HS-5 (cell line): ENCODE measurements at places on chromosomes 12 and 14.
A peak's percentile ranks its signal among the peaks of the same experiment; 100 is the strongest.

GRCh38 chr14:26966908-26967307 lies 369.1 kb upstream of the NOVA1 start:
- DNase-seq, result no peak

GRCh38 chr14:39430762-39431415 lies 1.3 kb downstream of the FBXO33 start:
- DNase-seq, result no peak

GRCh38 chr14:25067600-25067999 lies 17.7 kb upstream of the STXBP6 start:
- DNase-seq, result no peak

DNA sequence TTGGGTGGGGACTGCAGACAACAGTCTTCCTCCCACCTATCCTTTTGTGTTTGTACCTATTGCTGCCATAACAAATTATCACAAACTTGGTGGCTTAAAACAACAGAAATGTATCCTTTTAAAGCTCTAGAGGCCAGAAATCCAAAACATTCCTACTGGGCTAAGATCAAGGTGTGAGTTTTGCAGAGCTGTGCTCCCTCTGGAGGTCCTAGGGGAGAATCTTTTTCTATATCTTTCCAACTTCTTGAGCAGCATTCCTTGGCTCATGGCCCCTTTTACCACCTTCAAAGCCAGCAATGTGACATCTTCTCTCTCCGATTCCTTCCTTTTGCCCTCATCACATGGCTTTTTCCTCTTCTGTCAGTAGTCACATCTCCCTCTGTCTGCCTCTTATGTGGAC lies 190.6 kb downstream of the TTC8 start:
- no peak for DNase-seq

- no peak for DNase-seq
Observed at GRCh38 chr14:96275177-96276112, 19.4 kb downstream of the BDKRB1 start.

- DNase-seq, result no peak
Observed at GRCh38 chr14:25150934-25151790, 101.2 kb upstream of the STXBP6 start.

- DNase-seq, result no peak
Observed at GRCh38 chr12:83145325-83145840, 458.7 kb downstream of the TMTC2 start.

- no peak for DNase-seq
Observed at GRCh38 chr12:69167648-69168165, 71.7 kb upstream of the CPSF6 start.

- no peak for DNase-seq
Observed at GRCh38 chr12:101969-102878, 35.7 kb downstream of the IQSEC3 start.

DNA sequence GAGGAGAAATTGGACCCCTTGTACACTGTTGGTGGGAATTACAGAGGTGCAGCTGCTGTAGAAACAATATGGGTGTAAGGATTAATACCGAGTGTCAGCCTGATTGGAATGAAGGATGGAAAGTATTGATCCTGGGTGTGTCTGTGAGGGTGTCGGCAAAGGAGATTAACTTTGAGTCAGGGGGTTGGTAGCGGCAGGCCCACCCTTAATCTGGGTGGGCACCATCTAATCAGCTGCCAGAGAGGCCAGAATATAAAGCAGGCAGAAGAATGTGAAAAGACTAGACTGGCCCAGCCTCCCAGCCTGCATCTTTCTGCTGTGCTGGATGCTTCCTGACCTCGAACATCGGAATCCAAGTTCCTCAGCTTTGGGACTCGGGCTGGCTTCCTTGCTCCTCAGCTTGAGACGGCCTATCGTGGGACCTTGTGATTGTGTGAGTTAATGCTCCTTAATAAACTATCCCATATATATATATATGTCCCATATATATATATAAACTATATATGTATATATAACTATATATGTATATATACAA lies 38.4 kb upstream of the PPP2R5C start:
- DNase-seq, result no peak

DNA sequence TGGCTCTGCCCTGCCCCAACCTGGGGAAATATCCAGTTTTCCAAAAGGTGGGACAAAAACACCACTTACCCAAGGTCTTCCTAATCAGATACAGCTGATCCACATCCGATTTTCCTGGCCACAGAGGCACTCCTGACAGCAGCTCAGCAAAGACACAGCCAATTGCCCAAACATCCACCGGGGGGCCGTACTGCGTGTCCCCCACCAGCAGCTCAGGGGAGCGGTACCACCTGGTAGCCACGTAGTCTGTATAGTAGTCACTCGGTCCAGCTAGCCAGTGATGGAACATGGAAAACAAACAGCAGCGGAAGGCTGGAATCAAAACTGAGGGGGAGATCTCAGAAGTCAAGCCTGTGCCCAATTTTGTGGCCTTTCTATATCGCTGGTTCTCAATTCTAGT lies 28.8 kb downstream of the DMAC2L start:
- DNase-seq, result no peak

- DNase-seq, result peak; percentile 52
Observed at GRCh38 chr12:104108755-104109445, 29.1 kb downstream of the NFYB start.

- no peak for DNase-seq
Observed at GRCh38 chr12:107929436-107929835, 154.9 kb downstream of the ASCL4 start.
